ENCODE measurements at places on chromosomes 1 and 21.

DNA sequence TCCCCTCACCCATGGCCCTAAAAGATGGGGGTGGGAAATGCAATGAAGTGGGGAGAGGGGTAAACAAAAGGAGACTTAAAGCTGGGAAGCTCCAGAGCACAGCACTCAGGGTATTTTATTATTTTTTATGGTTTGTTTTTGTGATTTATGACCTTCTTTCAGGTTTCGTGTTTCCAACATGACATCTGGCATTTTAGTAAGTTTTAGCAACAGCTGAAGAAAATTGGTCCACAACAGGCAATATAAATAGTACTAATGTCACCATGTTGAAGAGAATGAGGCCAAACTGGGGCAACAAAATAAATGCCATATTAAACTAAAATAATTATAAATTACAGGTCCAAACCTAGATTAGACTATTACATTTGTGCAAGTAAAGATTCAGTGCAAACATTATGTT is 56.3 kb downstream of the TBX15 start:
- DNase-seq, result no peak

GRCh38 chr21:41953249-41953830 is 478 bp downstream of the C2CD2 start:
- DNase-seq, result no peak

DNA sequence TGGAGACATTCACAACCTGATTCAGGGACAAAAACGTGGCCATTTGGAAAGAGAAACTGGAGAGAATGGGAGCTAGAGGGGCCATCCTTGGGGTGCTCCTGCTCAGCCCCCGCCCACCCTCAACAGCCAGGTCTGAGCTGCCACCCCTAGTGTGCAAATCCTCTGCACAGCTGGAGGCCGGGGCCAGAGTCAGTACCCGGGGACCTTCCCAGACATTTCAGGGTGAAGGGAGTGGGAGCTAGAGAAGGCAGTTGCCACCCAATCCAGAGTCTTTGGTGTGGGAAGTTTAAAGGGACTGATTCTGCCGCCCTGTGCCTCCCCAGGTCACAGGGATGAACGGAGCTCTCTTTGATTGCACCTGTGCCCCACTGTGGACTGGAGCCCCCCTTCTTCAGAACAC is 397.4 kb downstream of the MATN1 start:
- DNase-seq, result no peak

- DNase-seq, result no peak
These were observed 2.1 kb upstream of the A3GALT2 start for GRCh38 chr1:33322870-33323585.

DNA sequence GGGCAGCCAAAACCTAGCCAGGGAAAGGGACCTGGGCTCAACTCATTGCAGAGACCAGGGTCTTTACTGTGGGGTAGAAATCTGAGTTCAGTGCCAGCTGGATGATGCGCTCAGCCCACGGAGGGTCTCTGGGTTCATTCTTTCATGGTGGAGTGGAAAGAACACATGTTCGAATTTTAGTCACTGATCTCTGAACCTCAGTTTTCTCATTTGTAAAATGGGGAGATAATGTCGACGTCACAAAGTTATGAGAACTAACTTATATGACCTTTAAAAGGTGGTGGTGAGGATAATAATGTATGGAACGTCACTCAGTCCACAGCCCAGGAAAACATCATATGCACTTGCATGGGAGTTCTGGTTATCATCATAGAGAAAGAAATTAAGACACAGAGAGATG is 1.2 kb upstream of the TAL1 start:
- no peak for DNase-seq

- no peak for DNase-seq
These were observed 80.2 kb downstream of the RIPK4 start for GRCh38 chr21:41686664-41687063.

- peak; percentile 94 for DNase-seq
These were observed 19.4 kb downstream of the PTPRF start for GRCh38 chr1:43549921-43550597.

GRCh38 chr1:43238085-43238484 is 31.7 kb upstream of the TMEM125 start:
- DNase-seq, result peak; percentile 87

- no peak for DNase-seq
These were observed 4.0 kb upstream of the ST6GALNAC3 start for GRCh38 chr1:76070538-76070937.

GRCh38 chr1:114075546-114076242 is 78.0 kb downstream of the SYT6 start:
- no peak for DNase-seq

GRCh38 chr1:175408986-175409385 is 216.4 kb upstream of the KIAA0040 start:
- DNase-seq, result no peak

- DNase-seq, result peak; percentile 83
These were observed 6.8 kb upstream of the ACKR1 start for GRCh38 chr1:159197561-159198557.

GRCh38 chr1:201605385-201606010 is 66.6 kb downstream of the NAV1 start:
- no peak for DNase-seq

DNA sequence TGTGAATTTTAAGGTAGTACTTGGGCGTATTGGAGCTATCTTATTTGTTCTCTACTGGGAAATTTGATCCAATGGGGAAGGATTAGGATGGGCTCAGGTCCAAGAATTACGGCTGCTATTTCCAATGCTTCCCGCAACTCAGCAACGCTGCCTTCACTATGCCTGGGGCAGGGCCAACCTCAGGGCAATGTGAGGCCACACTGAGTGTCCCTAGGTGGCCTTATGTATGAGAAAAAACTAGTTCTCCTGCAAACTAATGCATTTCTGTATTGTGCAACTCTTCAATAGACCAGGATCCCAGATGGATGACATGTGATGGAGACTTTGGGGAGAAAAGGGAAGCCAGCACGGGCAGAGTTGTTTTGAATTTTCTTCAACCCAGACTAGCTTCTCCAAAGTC is 168.1 kb downstream of the DUSP10 start:
- no peak for DNase-seq

GRCh38 chr1:167756730-167757405 is 35.1 kb downstream of the MPZL1 start:
- DNase-seq, result no peak

All from HT-29 (cell line).